Hematopoietic multipotent progenitor cell treated with erythropoietin and hydrocortisone succinate and interleukin-3 and kit ligand, for 17 days (in vitro differentiated cells): ENCODE measurements at places on chromosomes 11 and 22.

GRCh38 chr11:6703247-6704063 is 20.3 kb upstream of the MRPL17 start:
- DNase-seq, result peak; percentile 14

GRCh38 chr11:130163346-130164220 is 4.0 kb downstream of the ST14 start:
- DNase-seq, result no peak

DNA sequence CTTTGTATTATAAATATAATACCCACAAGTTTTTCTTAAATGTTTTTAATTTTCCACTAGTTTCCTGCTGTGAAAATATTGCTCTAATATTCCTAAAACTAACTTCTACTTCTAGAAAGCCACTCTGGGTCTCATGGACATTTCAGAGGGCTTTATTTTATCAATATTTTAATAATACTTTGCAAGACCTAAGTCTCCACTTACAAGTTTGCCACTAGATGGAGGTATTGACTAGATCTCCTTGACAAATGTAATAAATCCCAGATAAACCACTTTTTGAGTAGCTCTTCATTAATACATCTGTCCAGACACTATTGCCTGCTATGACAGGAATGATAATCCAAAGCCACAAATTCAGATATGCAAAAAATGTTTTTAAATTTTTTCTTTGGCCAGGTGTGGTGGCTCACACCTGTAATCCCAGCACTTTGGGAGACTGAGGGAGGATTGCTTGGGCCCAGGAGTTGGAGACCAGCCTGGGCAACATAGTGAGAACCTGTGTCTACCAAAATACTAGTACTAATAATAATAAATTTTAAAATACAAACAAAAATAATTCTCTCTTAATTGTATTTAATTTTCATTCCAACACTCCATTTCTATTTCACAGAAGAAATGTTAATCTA is 3.5 kb upstream of the ACAT1 start:
- DNase-seq, result peak; percentile 74

- DNase-seq, result no peak
Observed at GRCh38 chr22:44489026-44489425, 9.0 kb downstream of the RTL6 start.

- no peak for DNase-seq
Observed at GRCh38 chr11:28476049-28476448, 367.9 kb downstream of the METTL15 start.

DNA sequence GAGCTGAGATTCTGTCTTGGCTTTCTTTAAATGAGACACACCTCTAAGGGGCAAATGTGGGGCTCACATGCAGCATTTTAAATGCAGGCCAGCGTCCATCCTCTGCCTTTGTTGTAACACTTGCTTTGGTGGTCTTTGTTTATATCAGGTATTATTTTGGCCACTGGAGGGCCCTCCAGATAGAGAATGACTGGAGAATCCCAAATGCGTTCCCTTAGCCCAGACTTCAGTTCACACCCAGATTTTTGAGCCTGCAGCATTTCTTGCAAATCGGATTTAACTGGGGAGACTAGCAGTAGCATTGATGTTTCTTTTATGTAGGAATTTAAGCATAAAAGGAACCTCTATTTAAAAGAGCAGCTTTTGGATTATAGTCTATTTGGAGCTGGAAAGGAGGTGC is 200.2 kb upstream of the SORL1-AS1 start:
- no peak for DNase-seq

DNA sequence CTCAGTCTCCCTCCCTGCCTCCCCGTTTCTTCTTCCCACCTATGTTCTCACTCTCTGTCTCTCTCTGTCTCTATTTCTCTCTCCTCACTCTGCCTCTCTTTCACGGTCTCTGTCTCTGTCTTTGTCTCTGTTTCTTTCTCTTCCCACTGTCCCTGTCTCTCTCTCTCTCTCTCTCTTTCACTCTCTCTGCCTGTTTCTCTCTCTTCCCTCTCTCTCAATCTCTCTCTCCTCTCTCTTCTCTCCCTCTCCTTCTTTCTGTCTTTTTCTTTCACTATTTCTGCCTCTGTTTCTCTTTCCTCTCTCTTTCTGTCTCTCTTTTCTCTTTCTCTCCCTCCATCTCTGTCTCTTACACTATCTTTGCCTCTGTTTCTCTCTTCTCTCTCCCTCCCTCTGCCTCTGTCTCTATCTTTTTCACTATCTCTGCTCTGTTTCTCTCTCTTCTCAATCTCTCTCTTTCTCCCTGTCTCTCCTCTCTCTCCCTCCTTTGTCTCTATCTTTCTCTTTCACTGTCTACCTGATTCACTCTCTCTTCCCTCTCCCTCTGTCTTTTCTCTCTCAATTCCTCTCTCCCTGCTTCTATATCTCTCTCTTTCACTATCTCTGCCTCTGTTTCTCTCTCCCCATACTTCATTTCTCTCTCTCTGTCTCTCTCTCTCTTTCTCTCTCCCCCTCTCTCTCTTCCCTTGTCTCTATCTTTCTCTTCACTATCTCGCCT is 5.4 kb downstream of the APLNR start:
- no peak for DNase-seq

GRCh38 chr11:20088397-20089225 is 71.7 kb downstream of the DBX1 start:
- no peak for DNase-seq

- DNase-seq, result no peak
Observed at GRCh38 chr22:22743128-22743760, 98.8 kb downstream of the GGTLC2 start.

DNA sequence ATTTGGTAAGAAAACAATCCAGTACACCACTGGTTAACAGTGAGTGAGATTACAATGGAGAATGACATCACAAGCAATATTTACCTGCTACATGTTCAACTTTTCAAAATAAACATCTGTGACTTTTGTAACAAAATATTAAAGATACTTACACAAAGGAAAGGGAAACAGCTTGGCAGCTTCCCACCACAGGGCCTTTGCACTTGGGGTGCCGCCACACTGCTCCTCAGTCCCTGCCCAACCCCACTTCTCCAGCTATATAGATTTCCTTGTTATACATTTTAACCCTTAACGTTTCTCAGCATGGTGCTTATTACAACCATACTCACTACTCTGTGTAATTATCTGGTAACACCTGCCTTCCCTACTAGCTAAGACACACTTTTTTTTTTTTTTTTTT is 10.9 kb downstream of the KMT5B start:
- DNase-seq, result no peak

GRCh38 chr11:131632971-131633370 is 262.6 kb downstream of the NTM start:
- no peak for DNase-seq

DNA sequence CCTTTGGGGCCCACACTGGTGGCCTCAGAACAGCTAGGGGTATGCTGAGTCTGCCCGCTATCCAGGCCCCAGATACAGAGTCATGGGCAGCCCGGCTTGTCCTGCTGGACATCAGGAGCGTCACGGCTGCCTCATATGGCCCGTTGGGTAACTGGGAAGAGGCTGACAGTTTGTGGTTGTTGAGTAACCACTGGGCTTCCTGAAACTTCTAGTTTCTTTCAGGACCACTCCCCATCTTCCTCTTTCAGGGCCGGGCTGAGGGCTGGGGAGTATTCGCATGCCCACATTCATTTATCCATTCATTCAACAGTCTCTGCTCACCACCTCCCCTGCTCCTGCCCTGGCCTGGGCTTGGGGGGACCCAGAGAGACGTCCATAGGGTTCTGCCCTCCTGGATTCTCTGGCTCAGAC is 13.4 kb upstream of the P2RY2 start:
- no peak for DNase-seq

DNA sequence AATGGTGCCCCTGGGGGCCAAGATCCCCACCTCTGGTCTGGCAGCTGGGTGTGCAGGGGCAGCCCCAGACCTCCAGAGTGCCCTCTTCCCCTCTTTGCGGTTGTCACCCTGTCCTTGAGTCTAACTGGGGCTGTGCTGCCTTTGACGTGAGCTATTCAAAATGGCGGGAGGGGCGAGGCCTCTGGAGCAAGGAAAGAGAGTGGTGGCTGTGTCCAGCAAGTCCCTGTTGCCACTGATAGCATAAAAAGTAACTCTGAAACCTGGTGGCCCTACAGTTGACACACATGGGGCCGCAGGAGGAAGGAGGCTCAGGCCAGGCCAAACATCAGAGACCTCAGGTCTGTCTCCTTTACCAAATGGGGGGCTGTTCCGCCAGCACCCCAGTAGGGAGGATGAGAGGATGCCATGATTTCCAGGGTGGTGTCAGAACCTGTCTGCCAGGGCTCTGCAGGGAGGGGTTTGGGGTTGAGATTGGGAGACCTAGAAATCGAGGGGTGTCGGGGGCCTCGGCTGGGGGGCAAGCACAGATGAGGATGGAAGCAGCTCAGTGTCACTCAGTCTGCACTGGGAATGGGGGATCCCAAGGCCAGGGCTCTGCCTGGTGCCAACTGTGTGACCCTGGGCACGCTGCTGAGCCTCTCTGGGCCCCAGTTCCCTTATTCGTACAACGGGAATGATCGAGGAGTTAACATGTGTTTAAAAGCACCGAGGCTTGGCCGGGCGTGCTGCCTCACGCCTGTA is 49.2 kb upstream of the KCNQ1OT1 start:
- no peak for DNase-seq

DNA sequence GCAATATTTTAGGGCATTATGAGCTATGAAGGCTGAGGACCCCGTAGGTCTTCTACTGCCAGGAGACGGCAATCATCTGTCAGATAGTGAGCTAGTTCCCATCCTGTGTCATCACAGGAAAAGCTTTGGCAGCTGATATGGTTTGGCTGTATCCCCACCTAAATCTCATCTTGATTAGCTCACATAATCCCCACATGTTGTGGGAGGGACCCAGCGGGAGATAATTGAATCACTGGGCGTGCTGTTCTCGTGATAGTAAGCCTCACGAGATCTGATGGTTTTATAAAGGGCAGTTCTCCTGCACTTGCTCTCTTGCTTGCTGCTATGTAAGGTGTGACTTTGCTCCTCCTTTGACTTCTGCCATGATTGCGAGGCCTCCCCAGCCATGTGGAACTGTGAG is 18.1 kb downstream of the CSRP3 start:
- DNase-seq, result no peak

DNA sequence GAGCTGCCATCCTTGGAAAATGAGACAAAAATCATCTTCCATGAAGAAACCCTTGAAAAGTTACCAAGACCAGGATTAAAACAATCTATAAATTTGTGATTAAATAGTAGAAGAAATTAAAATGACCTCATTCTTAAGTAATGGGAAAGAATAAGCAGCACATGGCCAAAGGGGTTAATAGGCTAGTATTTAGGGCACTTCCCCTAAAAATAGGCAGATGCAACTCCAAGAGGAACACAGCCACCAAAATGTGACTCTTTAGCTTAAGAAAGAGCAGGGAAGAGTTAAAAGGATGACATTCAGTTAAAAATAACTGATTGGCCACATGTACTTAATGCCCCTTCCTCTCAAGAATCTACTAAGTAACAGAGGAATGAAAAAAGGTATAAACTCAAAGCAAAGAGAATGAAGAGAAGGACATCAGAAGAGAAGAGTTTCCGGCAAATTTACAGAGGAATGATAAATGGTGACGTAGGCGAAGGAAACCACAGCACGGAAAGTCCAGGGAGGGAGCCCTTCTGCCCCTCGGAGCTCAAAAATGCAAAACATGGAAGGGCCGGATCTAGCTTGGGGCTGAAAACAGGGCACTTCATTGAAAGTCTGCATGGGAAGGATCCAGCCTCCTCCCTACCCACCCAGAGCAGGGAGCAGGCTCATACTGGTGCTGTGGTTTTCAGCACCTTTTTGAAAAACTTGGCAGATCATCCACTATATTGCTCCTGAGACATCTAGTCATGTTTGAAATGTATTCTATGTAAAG is 17.8 kb downstream of the SCUBE2 start:
- DNase-seq, result no peak

GRCh38 chr22:33572086-33572485 is 348.2 kb downstream of the LARGE1 start:
- DNase-seq, result no peak

- DNase-seq, result no peak
Observed at GRCh38 chr11:65918211-65919140, at the start of gene C11orf68. TSS of gene C11orf68 (minus strand) at chr11:65919062. CDS start at chr11:65919031, 31 bp downstream.

DNA sequence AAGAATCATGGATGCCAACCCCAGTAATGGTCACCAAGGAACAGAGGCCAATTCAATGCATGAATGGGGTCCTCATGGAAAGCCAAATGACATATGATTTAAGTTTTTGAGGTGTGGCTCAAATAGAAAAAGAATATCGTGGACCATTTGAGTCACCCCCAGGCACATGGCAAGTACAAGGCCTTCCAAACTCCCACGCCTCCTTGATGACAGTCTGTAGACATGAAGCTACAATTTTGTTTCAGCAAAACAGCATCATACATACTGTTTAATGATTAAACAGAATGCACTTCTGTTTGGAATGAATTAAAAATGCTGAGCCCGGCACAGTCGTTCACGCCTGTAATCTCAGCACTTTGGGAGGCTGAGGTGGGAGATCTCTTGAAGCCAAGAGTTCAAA is 7.4 kb downstream of the FADD start:
- DNase-seq, result no peak
